ENCODE measurements at places on chromosomes 1 and 21.
A peak's percentile ranks its signal among the peaks of the same experiment; 100 is the strongest.

DNA sequence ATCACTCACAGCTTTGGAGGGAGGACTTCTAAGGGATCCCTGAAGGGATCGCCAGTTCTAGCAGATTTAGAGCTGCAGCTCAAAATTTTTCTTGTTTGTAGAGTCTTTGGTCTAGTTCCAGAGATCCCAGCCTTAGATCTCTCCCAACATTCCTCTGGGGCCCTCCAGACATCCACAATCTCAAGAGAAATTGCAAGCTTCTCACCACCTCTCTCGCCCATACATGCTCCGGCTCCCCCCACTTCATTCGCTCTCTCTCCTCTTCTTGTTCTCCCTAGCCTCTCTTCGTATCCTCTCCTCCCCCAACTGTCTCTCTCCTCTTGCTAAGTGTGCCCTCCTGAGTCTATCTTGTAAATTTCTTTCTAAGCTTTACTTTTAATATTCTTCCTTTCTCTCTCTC is 15.1 kb upstream of the TUT4 start:
- no peak for DNase-seq
- H3K4me1 ChIP-seq: no peaks in the 10 kb centered on the region
- H3K36me3 ChIP-seq: no peaks in the 10 kb centered on the region
- no peak overlapping the region for H3K27ac ChIP-seq
- H3K27me3 ChIP-seq: no peaks in the 10 kb centered on the region

DNA sequence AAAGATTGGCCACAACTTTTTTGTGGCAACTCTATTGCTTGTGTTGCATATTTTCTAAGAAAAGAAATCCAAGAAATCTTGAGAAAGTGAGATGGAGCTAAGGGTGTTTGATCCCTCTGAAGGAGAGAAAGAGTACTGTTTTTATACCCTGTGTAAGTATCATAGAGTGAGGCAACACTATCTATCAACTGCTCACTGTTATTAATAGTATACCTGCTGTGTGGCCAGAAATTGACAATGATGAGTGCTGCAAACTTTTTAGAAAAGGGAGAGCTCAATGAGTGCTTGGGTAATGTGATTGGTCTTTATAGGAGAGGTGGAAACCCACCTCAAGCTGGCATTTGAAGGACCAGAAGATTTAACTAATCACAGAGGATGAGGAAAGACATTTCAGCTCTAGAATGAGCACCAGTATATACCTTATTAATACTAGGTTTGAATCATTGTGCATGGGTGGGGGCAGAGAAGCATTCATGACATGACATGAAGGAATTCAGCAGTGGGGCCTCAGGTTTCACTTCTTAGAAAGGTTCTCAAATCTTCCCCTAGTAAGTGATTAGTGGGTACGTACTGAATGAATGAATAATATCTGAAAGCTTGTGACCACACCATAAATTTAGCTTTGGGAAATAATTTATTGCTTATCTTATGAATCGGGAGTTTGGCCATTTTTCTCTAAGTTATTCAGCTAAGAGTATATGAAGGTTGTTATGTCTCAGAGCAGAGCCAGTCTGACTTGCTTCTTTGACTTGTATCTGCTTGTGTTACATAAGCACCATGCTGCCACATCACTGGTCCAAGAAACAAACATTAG is 169.2 kb upstream of the SGIP1 start:
- no peaks in the 10 kb centered on the region for H3K36me3 ChIP-seq
- no peaks in the 10 kb centered on the region for H3K4me1 ChIP-seq

DNA sequence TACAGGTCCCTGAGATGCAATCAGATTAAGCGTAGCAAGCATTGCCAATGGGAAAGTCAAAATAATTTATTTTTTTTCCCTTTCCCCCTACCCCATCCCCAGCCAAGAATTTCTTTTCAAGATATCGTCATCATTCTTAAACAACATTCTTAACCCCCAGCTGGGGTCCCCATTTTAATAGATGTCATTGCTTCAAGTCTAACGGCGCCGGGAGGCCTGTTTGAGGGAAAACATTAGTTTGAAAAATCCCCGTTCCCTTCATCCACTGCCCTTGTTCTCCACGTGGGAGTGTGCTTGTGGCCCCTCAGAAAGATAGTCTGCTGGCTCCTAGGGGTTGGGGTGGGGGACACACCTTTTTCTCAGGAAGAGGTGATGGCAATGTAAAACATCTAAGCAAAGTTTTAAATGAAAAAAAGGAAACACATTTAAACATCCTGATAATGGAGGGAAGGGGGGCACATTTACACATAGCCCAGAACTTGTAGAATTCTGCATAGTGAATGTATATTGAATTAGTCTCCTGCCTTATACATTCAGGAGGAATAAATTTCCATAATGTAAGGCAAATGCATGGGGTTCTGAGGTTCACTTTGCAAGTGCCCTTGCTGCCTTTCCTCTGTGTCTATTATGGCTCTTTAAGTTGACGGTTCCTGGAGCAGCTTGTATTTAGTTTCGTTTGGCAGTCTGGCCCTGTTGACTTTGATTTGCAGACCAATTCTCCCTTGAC is 6.8 kb downstream of the TRNP1 start:
- no peak for DNase-seq
- peaks cover 21% of the 10 kb centered on the region for H3K4me1 ChIP-seq
- H3K36me3 ChIP-seq: no peaks in the 10 kb centered on the region
- H3K27ac ChIP-seq: peak overlapping the region; percentile 10
- no peak overlapping the region for H3K4me3 ChIP-seq
- H3K27me3 ChIP-seq: no peaks in the 10 kb centered on the region

DNA sequence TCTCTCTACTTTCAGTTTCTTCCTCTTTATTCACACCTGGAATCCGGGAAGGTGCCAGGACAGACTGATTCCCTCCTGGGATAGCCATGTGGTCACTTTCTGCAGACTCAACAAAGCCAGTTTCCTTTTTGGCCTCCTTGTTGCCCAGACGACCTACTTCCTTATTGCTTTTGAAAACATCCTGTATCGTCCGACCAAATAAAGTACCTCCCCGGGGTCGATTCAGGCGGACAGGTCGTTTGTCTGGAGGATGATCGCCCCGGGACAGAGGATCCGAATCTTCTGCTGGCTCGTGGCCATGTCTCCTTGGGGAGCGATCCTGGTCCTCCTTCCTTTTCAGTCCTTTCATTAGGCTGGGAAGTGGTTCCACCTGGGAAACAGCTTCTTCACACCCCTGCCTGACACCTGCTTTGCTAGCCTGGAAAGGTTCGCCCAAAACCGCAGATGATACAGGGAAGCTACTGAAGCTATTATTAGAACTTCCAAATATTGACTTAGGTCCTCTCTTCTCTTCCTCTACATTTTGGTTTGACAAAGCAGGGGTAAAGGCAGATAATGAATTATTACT is 1.2 kb downstream of the MCM3AP start:
- no peaks in the 10 kb centered on the region for H3K27me3 ChIP-seq
- H3K4me3 ChIP-seq: no peak overlapping the region
- H3K36me3 ChIP-seq: peaks cover 14% of the 10 kb centered on the region
- H3K4me1 ChIP-seq: peaks cover 14% of the 10 kb centered on the region

DNA sequence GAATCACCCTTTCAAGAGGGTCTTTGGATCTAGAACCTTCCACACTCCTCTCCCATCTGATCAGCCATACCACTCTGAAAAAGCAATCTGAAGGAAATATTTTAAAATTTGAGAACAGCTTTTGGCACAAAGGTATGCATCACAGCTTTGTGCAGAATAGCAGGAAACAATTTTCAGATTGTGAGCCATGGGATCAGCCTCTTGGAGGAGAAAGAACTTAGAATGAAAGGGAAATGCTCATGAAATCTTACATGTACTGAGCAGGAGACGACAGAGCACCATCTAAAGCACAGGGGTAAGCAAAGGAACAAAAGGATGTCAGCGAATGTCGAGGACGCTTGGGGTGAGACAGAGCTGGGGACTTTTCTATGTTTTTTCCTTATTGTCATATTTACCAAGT is 54.4 kb downstream of the EDN2 start:
- H3K4me1 ChIP-seq: peaks cover 9% of the 10 kb centered on the region
- H3K4me3 ChIP-seq: no peak overlapping the region
- DNase-seq: no peak
- H3K36me3 ChIP-seq: no peaks in the 10 kb centered on the region
- H3K27ac ChIP-seq: no peak overlapping the region
- no peaks in the 10 kb centered on the region for H3K27me3 ChIP-seq

DNA sequence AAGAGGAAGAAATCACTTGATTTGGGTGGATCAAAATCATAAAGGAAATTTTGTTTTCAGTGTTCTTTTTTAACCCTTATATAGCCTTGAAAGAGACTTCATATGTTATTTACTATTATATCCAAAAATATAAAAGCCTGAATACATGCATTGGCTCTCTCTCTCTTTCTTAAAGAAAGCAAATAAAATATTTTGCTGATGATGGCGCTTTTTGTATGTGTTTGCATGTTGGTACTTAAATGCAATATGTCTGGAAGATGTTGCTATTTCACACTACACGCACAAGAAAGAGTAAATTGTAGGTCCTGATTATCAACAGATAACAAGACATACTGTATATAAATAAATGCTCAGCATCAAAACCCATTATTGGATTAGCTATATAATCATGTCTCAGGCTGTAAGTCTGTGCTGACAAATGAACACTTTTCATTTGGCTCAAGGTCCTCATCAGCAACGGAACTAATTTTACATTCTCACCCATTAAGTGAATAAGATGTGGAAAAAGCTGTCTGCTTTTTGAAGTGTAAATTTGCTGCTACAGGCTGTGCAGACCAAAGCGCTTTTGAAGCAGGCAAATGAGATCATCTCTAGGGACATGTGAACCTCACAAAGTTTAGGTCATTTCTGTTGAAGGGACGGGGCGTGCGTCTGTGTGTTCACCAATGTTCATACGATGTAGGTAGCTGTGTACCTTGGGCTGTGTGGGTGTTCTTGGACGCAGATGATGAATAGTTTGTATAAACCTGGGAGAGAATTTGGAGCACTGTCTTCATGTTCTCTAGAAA is 122.4 kb upstream of the LMO4 start:
- H3K4me3 ChIP-seq: no peak overlapping the region
- H3K27me3 ChIP-seq: no peaks in the 10 kb centered on the region

DNA sequence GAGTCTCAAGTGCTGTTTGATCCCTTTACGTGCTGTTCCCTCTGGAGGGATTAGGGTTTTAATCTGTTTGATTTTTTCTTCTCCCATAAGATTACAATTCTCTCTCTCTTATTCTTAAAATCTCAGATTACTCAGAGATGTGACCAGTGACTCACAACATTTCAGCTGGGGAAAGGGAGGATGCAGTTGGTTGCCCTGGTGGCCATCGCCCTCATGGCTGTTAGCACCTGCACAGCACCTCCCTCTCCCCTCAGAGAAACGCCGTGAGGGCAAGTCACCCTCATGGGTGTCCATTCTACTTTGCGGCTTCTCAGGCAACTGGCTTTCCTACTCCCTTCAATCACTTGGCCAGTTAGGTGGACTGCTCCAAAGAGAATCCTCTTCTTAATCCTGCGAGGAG is 42.4 kb upstream of the KCNA3 start:
- no peak for DNase-seq
- H3K36me3 ChIP-seq: no peaks in the 10 kb centered on the region
- H3K4me1 ChIP-seq: no peaks in the 10 kb centered on the region
- H3K27me3 ChIP-seq: no peaks in the 10 kb centered on the region
- H3K4me3 ChIP-seq: no peak overlapping the region

- peaks cover 56% of the 10 kb centered on the region for H3K36me3 ChIP-seq
- no peak for DNase-seq
- no peak overlapping the region for H3K4me3 ChIP-seq
- H3K27ac ChIP-seq: no peak overlapping the region
- H3K27me3 ChIP-seq: no peaks in the 10 kb centered on the region
- H3K4me1 ChIP-seq: no peaks in the 10 kb centered on the region
Measured at GRCh38 chr1:209831615-209832014, 3.8 kb downstream of the UTP25 start.

DNA sequence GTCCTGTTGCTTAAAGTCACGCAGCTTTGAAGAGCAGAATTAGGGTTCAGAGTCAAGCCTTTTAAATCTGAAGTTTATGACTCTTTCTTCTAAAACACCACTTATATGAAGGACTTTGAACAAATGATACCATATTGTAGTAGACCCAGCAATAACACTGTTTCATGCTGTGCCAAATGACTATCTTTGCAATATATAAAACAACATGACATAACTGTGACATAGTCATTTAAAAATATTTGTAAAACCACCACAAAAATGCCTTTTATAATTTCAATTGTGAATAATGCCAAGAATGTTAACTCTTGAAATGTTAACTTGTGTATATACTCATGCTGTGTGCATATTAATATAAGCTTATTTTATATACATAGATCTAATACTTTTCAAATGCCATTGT is 452.1 kb upstream of the NEGR1 start:
- DNase-seq: no peak
- H3K27ac ChIP-seq: no peak overlapping the region
- no peaks in the 10 kb centered on the region for H3K36me3 ChIP-seq
- no peak overlapping the region for H3K4me3 ChIP-seq
- H3K27me3 ChIP-seq: no peaks in the 10 kb centered on the region

DNA sequence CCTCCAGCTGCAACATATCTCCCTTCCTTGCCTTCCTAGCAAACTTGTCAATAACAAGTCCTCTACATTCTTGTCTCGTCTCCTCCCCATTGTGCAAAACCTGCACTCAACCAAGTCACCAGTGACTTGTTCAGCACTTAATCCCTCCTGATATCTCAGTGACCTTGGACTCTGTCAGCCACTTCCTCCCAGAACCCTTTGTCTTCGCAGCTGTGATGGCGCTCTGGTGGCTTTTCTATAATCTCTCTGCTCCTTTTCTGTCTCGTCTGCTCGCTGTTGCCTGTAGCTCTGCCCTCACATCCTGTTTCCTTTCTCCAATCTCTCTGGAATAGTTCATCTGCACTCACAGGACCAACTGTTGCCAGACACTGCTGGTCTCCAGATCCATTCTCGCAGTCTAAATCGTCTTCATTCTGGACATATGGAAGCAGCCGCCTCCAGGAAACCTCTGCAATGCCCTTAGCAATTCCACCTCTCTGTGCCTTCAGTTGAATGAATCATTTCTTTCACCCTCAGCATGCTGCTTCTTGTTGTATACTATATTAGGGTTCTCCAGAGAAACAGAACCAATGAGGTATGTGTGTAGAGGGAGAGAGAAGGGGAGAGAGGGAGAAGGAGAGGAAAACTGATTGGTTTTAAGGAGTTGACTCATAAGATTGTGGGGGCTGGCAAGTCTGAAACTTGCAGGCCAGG is 17.4 kb upstream of the IFNAR2 start:
- DNase-seq: no peak
- H3K27me3 ChIP-seq: no peaks in the 10 kb centered on the region
- no peaks in the 10 kb centered on the region for H3K36me3 ChIP-seq
- H3K4me3 ChIP-seq: no peak overlapping the region
- H3K27ac ChIP-seq: no peak overlapping the region

DNA sequence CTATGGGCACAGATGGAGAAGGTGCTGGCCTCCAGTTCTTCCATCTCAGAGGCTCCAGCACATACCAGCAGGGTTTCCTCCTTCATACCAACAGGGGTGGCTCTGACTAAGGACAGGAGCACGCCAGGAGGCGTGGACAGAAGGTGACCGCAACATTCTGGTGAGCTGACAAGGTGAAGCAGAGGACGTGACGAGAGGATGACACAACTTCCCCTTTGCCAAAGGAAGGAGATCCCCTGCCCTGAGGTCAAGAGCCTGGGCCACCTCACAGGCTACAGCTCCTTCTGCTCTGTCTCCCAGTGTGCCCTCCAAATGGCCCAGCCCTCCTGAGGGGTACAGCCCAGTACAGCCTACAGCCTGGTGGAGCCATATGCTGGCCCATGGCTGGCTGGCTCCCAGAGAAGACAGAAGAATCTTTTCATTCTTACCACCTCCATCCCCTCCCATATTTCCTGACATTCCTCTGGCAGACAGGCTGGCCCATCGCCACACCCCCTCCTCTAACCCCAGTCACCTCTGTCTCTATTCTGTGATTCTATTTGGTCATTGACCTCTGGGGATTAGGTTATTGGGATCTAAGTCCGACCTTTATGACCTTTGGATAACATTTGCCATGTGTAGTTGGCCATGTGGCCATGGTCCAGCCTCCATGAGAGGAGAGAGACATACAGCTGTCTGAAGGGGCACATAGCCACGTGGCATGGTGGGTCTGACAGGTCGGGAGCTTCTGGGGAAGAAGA is 5.1 kb upstream of the LAMB3 start:
- no peak overlapping the region for H3K27ac ChIP-seq
- H3K27me3 ChIP-seq: no peaks in the 10 kb centered on the region
- H3K36me3 ChIP-seq: no peaks in the 10 kb centered on the region
- no peak overlapping the region for H3K4me3 ChIP-seq
